ENCODE measurements at places on chromosomes 5 and 9.

- no peak for DNase-seq
Observed at GRCh38 chr9:130425741-130426466, 18.9 kb upstream of the ASS1 start.

DNA sequence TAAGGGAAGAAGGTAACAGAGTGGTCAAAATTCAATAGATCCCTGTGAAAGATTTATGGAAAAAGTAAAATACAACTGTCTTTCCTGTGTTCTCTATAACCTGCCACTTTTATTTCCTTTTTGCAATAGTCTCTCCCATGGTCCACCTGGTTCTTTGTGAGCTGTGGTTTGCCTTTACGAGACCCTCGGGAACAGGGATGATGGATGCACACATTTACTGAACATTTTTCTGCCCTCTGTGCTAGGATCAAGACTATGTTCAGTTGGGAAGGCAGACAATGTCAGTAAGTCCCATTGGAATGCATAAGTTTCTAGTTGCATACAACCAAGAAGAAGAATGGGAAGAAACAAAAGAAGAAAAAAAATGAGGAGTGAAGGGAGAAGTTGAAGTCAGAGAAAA lies 281.2 kb downstream of the TRPM3 start:
- no peak for DNase-seq

DNA sequence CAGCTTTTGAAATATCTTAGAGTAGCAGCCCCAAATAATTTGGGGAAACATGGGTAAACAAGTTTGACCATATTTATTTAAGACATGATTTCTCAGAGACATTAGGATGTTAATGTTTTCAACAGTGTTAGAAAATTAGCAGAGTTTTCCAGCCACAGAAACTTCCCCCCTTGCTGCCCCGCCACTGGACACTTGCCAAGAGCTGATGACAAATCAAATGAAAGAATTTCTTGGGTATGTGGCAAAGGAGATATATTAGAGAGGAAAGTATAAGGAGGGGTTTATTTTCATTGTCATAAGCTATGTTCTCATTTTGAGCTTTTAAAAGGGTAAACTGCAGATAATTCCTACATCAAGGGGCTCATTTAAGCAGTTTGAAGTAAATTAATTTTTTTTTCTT lies 15.9 kb downstream of the GABRA1 start:
- DNase-seq, result no peak

- no peak for DNase-seq
Observed at GRCh38 chr9:77402286-77402685, 225.0 kb downstream of the VPS13A start.

- DNase-seq, result peak; percentile 75
Observed at GRCh38 chr9:76459694-76460635, 983 bp downstream of the GCNT1 start.

GRCh38 chr9:133970581-133971058 lies 21.5 kb downstream of the VAV2 start:
- DNase-seq, result no peak

DNA sequence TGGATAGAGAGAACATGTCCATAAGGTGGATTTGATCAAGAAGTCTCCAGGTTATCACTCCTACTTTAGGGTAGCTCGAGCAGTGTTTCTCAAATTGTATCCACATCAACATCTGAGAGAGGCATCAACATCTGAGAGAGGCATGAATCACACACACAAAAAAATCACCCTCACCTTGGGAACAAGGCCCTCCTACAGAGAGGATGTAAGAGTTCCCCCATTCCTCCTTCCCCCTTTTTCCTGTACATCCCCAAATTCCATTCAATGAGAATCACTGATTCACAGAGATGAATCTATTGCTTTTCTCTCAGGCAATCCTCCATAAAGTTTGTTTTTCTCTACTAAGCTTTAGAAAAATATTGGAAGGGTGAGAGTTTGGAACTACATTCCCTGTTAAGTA lies 233.4 kb upstream of the CDH6 start:
- no peak for DNase-seq

GRCh38 chr9:13205824-13206223 lies 73.7 kb downstream of the MPDZ start:
- no peak for DNase-seq

GRCh38 chr9:2764353-2764752 lies 47.0 kb downstream of the KCNV2 start:
- DNase-seq, result no peak

- no peak for DNase-seq
Observed at GRCh38 chr9:91177661-91178280, 183.9 kb downstream of the AUH start.

DNA sequence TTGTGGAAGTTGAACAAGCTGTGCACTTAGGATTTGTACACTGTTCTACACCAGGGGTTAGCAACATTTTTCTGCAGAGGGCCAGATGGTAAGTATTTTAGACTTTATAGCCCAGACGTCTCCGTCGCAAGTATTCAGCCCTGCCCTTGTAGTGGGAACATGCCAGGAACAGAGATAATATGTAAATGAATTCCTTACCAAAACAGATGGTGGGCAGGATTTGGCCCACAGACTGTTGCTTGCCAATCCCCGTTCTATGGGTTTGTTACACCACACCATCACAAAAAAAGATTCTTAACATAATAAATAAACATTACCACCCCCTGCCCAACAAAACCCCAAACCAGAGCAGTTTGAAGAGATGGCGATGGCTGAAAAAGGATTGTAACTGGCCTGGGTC lies 74.3 kb downstream of the AMBP start:
- no peak for DNase-seq

- DNase-seq, result no peak
Observed at GRCh38 chr5:171975262-171975876, 31.1 kb downstream of the FBXW11 start.

DNA sequence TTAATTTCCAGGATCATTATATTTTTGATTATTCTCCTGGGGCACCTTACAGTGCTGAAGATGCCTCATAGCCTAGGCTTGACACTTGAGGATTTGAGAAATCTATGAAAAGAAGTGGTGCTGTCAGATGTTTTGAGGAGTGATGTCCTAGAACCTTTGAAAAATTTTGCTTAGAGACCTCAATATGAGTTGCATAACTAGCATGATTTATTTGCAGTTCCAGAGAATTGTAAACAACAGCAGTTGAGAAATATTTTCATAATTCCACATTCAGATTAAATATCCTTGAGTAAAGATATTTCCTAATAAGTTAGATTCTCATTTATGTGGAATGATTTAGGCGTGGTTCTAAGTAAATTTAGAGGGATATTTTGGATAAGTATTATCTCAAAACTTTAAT lies 225.8 kb downstream of the ADAMTSL1 start:
- DNase-seq, result no peak

- DNase-seq, result peak; percentile 96
Observed at GRCh38 chr5:140547508-140548299, at the start of gene EIF4EBP3. Gene EIF4EBP3, plus strand, starts transcription at chr5:140547662. Its CDS starts 76 bp downstream, at chr5:140547738.

GRCh38 chr5:167623354-167623753 lies 668.1 kb upstream of the WWC1 start:
- DNase-seq, result no peak

GRCh38 chr5:35811108-35811741 lies 45.5 kb upstream of the IL7R start:
- no peak for DNase-seq

DNA sequence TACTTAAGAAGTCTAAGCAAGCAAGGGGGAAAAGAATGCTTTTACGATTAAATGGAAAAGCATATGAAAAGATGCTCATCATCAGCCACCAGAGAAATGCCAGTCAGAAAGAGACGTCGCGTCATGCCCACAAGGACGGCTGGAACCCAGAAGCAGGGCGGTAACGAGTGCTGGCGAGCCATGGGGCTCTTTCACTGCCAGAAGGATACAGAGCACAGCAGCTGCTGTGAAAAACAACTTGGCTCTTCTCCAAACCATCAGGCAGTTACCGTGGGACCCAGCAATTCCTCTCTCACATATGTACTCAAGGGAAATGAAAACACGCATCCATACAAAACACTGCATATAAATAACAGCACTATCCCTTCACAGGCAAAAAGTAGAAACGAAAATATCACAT lies 95.5 kb downstream of the CAMSAP1 start:
- no peak for DNase-seq

GRCh38 chr5:117220730-117221129 lies 646.1 kb upstream of the SEMA6A start:
- DNase-seq, result no peak

GRCh38 chr9:10843151-10843550 lies 230.3 kb upstream of the PTPRD start:
- DNase-seq, result no peak

GRCh38 chr5:113989913-113990305 lies 372.0 kb upstream of the KCNN2 start:
- DNase-seq, result no peak

- no peak for DNase-seq
Observed at GRCh38 chr5:11873587-11873986, 30.7 kb downstream of the CTNND2 start.

DNA sequence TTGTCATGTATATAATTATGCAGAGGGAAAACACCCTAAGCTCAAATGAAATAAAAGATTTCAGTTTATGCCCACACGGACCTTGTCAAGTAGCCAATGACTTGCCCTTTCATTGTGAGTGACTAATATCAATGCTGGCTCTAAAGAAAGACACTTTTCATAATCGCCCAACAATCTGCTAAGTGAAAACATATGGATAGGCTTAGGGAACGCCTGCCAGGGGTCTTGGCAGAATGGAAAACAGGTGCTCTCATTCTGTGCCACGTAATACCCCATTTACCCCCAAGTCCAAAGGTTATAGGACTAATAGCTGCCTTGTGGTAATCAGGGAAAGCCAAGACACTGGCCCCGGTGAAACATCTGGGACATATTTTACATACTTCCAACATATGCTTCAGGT lies 157.7 kb downstream of the SLF1 start:
- DNase-seq, result no peak

GRCh38 chr9:12640866-12641636 lies 52.1 kb upstream of the TYRP1 start:
- peak; percentile 11 for DNase-seq

DNA sequence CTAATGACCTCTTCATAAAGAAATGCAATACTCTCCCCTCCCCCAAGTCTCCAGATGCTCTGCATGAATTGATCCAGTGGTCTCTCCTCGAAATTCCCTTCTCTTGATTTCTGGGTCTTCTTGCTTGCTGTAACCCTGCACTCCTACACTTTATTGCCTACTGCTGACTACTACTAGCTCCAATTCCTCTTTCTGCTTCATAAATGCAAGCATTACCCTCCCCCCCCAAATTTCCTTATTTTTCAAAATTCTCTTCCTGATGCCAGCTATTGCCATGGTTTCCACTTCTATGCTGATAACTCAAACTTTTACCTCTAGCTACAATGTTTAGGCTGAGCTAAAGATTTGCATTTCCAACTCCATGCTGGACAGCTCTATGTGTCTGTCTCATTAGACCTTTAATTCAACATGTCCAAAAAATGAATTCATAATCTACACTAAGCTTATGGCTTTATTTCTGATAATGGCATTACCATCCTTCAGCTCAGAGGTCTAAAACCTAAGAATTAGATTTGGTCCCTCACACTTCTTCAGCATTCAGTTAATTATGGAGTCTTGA lies 1.4 kb downstream of the ZBTB26 start:
- DNase-seq, result no peak

Data from NCI-H526 (cell line).